ENCODE measurements at places on chromosomes 7 and 10.

- DNase-seq = peak; percentile 33
Measured at GRCh38 chr10:63713191-63714144, 192.3 kb downstream of the REEP3 start.

- peak; percentile 74 for DNase-seq
Measured at GRCh38 chr10:80699602-80700039, 161.9 kb downstream of the SH2D4B start.

GRCh38 chr7:28413011-28413410 is 693 bp downstream of the CREB5 start:
- no peak for DNase-seq

DNA sequence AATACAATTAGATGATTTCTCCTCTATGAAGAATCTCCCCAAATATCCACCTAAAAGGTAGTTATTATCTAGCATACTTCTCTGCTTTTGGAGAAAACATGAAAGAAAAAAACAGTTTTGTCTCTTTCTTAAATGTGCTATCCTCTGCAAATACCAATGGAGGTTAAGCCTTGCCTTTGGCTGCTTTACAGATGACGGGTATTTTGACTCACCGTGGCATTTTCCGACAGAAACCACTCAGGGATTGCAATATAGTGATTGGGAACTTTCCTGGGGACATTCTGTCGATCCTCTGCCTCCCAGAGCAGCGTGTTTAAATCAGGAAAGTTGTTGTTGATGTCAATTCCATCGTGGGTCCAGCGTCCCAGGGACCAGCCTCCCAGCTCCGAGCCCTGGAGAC is 100.6 kb downstream of the GPR26 start:
- DNase-seq = no peak

- no peak for DNase-seq
Measured at GRCh38 chr10:17805921-17806577, 3.1 kb upstream of the MRC1 start.

GRCh38 chr7:28355635-28356319 is 56.5 kb upstream of the CREB5 start:
- DNase-seq = no peak

Data from H4 (cell line).